ENCODE measurements at places on chromosomes 4 and X. TPM values are rescaled to one million over a fixed set of nuclear protein-coding genes. Genes with fewer than 3 reads are reported as not detected.
A peak's percentile ranks its signal among the peaks of the same experiment; 100 is the strongest.

The GLUD2 gene
- 1.9 TPM for total RNA-seq

The EXOSC9 gene
- 34.5 TPM for total RNA-seq

The LPAR4 gene
- 0.32 TPM for total RNA-seq

The SPANXA1 gene
- total RNA-seq, result not detected

The ANK2 gene
- 23.2 TPM for total RNA-seq

The CHIC1 gene
- total RNA-seq, result 10.4 TPM

The SLC9B1 gene
- total RNA-seq, result 0.43 TPM

The NXF3 gene
- not detected for total RNA-seq

The IQSEC2 gene
- total RNA-seq, result 11.0 TPM

The SUPT20HL1 gene
- total RNA-seq, result not detected

The ADGRA3 gene
- 24.8 TPM for total RNA-seq

The IL13RA2 gene
- total RNA-seq, result 2.3 TPM

The BMP15 gene
- not detected for total RNA-seq

- DNase-seq, result no peak
These were observed 5.6 kb upstream of the FAM200B start for GRCh38 chr4:15676039-15676438.

DNA sequence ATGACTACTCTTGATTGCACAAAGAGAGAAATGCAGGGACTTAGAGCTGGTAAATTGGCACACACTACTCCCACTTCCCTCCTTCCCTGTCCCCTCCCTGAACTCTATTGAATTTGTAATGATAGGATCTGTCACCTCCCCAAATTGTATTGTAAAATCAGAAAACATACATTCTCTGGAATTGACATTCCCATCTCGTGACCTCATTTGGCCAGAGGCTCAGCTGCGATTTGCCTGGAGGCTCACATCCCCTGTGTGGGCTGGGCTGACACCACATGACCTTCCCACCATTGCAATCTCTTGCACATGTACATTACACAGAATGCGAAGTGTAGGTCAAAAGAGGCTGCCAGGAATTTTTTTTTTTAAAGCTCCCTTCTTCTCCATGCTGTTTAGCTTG, 172.1 kb downstream of the MID1IP1 start:
- DNase-seq, result peak; percentile 36

DNA sequence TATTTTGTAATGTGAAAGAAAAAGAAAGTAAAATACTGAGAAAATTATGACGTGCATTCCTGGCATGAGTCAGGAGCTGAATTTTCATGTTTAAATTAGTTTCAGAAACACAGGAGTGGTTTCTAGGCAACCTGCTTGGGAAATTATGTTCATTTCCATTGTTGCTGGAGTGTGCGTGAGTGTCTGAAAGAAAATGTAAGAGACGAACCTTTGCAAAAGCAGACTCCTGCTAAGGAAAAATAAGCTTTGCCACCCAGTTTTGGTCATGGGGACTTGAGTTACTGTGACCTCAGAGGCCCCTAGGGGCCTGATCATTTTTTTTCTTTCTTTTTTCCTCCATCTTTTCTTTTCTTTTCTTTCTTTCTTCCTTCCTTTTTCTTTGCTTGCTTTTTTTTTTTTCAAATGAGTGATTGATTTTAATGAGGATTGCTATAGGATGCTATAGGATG, 18.8 kb upstream of the CHRNA9 start:
- DNase-seq, result peak; percentile 95

DNA sequence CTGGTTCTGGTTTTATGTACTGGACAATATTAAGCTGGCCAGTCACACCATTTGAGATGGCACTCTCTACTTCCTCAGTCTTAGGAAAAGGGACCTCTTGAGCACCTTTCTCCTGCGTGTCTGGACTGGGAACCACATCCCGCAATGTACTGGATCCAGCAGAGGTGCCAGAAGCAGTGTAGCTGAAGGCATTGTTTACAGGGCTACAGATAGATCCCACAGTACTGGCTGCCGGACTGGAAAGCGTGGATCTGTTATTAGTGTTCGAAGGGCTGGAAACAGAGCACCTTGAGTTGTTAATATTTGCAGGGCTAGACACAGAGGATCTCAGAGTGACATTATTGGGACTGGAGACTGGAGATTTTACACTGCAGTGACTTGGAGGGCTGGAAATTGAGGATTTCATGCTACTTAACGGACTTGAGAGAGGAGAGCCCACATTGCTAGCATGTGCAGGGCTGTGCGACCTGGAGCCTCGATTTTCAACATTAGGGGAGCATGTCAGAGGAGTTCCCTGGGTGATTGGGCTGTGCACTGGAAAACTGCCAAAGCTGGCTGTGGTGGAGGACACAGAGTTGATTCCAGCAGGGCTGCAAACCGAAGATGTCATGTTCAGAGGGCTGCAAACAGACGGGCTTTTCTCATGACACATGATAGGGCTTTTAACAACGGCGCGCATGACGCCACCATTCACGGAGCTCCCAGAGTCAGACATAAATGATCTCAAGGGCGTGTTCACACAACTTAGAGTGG, 6.4 kb downstream of the NR3C2 start:
- no peak for DNase-seq

DNA sequence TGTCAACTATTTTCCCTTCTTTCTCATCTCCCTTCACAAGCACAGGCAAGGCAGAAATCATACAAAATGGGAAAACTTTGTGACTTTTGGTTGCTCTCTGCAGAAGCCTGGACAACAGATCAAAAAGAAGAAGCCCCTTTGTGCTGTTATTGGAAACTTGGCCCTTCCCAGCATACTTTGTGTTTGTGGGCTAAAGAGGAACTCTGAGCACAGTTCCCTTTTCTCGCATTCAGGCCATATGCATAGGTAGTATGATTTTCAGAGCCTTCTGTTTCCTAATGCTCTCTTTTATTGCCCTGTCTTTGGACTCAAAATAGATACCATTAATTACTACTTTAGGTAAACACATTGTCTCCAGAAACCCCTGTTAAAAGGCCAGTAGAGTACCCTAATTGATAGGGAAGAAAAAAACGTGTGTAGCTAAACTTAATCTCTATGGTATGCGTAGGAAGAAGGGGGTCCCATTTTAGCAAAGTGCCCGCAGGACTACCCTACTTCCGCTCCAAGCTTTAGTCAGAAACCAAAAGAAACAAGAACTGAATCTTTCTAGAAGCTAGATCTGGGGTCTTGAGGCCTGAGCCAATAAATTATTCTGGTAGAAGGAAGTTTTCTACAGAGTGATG, 26.6 kb downstream of the VSIG4 start:
- DNase-seq, result no peak

GRCh38 chrX:130788786-130789581, 114.0 kb downstream of the ENOX2 start:
- DNase-seq, result peak; percentile 26

DNA sequence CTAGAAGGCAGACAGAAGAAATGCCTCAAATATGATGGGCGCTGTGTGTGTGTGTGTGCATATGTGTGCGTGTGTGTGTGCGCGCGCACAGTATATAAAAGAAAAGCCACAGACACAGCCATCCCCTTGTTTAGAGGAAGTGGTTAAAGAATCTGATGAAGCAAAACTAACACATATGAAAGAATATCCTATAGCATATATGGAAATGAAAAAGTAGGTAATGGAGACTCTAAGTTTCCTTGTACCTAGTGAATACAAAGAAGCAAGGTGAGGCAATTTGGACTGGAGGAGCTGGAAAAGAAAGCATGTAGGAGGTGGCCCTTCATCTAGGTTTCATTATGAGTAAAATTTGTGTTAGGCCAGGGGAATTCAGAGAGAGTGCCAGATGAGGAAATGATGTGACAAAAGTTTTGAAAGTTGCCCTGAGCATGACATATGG, 58.6 kb upstream of the MCF2 start:
- DNase-seq, result no peak

DNA sequence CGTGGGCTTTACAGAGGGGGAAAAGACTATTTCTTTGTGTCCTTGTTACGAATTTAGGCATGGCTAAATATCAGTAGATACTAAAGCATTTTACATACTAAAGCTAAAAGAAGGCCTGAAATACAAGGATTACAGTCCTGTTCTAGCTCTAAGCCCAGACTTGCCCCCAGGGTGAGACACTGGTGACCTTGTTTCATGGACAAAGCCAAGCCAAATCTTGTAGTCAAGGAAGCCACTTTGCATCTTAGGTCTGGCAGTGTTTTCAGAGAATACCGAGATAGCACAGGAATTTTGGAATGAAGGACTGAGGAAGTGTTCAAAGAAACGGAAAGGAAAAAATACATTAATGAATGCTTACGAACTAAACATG, 733 bp upstream of the G3BP2 start:
- no peak for DNase-seq

GRCh38 chr4:157521906-157522305, 301.4 kb downstream of the GRIA2 start:
- DNase-seq, result no peak

DNA sequence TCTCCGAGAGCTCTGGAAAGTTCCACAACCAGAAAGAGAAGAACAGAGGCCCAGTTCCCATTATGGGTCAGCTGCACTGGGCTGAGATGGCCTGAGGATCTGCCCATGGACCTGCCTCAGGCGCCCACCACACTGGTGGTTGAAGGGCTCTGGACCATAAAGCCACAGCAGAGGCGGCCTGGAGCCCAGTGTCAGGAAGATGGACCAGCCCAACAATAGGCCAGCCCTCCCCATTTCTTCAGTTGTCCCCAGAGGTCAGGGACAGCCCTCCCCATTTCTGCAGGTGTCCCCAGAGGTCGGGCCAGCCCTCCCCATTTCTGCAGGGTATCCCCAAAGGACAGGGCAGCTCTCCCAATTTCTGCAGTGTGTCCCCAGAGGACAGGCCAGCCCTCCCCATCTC, 37.2 kb upstream of the C4orf50 start:
- DNase-seq, result no peak

DNA sequence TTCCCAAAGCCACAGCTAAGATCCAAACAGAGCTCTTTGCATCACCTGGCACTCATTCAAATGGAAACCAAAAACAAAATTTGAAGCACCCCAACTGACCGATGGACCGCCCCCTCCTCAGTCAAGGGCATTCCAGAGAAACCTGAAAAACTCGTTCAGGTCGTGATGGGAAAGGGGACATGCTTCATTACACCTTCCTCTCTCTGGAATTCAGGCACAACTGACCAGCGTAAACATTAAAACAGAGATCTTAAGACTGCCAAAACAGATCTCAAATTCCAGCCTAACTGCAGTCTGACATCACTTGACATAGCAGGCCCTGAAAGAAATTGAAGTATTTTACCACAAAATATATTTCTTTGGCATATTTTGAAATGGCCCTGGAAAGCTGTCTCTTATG, 28.5 kb downstream of the PTTG2 start:
- DNase-seq, result no peak

DNA sequence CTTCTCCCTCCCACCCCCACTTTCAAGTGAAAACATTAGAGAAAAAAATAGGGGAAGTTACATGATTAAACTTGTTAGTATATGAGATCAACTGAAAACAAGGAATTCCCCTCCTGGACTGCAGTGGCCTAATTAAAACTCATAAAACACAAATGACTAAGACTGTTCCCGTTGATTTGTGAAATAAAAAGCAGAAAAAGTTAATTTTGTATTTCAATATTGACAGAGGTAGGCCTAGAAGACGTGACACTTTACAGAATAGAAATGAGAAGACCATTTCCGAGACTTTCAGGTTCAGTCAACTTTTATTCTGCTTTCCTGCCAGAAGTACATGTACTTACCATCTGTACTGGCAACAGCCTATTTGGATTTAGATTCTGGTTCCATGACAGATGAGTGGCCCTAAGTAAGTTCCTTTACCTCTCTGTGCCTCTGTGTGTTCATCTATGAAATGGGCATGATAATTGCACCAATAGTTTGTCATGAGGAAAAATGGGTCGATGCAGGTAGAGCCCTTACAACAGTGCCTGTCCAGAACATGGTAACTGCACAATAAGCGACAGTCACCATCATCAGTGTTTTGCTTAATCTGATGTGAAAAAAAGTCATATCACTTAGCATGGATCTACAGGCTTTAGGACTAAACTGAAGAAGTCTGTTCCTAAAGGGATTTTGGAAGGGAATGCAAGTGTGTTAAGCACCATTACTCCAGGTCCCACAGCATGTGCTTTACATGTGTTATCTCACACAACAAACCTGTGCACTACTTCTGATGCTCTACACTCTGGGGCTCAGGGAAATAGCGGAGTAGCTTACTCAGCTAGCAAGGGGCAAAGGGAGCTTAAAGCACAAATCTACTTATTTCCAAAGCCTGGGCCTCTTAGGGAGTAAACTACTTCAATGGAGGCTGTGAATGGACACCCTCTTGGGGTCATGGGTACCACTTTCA, 562.3 kb upstream of the DIPK2B start:
- no peak for DNase-seq

- no peak for DNase-seq
These were observed 396.6 kb downstream of the MAPK10 start for GRCh38 chr4:85963231-85963630.

- DNase-seq, result peak; percentile 52
These were observed 199.6 kb downstream of the AASDH start for GRCh38 chr4:56187688-56188087.

DNA sequence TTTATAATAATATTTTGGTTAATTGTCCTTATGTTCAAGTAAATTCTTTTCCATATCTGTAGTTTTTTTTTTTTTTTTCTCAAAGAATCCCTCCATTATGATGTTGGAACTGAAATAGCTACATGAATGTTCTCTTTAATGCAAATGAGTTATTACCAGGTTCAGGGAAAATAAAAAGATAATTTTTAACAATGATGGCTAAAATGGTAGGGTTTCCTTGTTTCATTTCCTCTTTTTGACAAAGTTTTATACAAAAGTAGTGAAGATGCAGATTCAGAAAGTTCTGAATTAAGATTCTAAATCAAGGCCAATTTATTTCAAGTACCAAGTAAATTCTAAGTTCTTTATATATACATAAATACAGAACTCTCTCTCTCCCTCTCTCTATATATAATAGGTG, 779.0 kb upstream of the INTU start:
- DNase-seq, result no peak

- peak; percentile 27 for DNase-seq
These were observed 12.8 kb upstream of the TNIP2 start for GRCh38 chr4:2768921-2769336.

DNA sequence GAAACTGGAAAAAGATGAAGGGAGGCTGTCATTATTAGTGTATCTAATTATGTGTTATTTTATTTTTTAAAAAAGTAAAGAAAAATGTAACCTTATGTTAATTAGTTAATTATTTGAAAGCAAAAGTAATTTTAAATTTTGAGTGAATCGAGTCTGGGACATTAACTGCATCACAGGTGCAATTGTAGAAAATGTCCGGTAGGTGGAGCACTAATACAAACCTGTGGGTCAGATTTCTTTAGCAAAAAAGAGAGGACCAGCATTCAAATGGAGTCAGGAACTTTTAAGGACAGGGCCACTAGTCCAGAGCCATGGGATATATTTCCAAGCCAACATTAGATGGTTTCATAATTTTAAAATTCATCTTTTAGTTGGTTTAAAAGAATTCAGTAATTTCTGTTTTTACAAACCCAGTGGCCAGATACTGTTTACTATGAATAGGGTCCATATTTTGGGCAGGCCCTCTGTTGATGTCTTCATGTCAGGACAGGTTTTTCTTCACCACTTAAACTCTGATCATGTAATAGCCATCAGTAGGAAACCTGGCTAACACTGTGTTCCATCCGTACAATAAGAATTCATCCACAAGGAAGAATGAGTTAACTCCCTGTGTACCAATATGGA, 27.2 kb downstream of the BST1 start:
- DNase-seq, result peak; percentile 64

GRCh38 chr4:1321946-1322650, 24.9 kb upstream of the UVSSA start:
- no peak for DNase-seq

GRCh38 chr4:71132486-71132885, 139.0 kb downstream of the DCK start:
- DNase-seq, result peak; percentile 18

GRCh38 chr4:150976478-150977118, 38.5 kb downstream of the LRBA start:
- DNase-seq, result no peak

- DNase-seq, result no peak
These were observed 269.2 kb downstream of the HNRNPD start for GRCh38 chr4:82104578-82104977.

Data from fibroblast of villous mesenchyme (primary cell).